ENCODE measurements at places on chromosomes 5 and 9.

- DNase-seq, result no peak
These were observed 91.8 kb upstream of the DMRTA1 start for GRCh38 chr9:22354699-22355384.

DNA sequence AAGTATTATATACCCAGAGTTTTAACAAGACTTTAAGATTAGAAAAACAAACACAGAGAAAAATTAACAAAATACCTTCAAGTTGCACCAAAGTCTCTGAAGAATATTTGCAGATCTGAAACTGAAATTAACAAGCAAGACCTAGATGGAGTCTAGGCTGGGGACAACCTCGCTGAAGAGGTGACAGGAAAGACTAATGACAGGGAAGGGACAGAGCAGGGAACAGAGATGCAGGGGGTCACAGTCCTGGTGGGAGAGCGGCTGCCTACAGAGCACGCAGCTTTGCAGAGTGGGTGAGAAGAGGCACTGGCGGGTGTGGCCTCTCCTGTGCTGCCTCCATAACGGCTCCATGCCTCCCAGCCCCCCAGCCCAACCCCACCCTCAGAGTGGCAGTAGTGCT, 13.5 kb downstream of the RETREG1 start:
- no peak for DNase-seq

DNA sequence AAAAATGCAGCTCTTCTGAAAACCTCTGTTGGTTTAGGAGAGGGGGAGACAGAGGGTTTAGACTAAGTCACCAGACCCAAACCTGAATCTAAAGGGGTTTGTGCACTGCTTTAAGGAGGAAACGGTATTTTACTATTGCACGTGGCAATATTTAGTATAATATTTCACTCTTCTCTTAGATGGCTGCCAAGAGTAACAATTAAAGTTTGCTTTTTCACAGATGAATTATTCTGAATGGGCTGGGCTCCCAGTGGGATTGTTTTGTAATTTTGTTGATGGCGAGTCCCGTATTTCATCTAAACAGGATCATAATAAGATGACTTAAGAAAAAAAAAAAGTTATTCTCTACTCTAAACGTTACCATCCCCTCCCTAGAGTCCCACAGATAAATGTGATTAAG, 245.4 kb downstream of the PCSK5 start:
- DNase-seq, result no peak

- peak; percentile 82 for DNase-seq
These were observed 3.9 kb upstream of the ADCY2 start for GRCh38 chr5:7391814-7392692.

GRCh38 chr5:179371121-179371510, 25.9 kb upstream of the ADAMTS2 start:
- DNase-seq, result no peak

DNA sequence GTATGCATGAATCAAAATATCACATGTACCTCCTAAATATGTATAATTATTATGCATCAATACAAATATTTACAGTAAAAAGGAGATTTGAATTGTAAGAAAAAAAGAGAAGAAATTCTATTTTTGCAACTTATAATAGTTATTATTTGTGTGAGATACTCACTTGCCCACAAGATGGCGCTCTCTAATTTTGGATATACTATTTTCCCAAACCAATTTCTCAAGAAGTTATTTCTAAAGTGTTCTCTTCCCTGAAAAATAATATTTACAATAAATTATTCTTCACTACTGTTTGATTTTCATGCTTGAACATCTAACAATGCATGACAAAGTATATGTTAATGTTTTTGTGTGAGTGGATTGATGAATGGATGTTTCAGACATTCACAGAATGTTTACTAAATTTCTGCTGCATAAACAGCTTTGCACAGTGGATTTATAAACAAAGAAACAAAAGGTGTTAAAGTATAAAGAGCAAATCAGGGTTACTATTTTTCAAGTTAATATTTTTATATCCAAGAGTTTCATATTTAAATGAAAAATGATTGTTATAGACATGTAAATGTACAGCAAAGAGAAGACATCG, 503.4 kb downstream of the PDE4D start:
- DNase-seq, result no peak

DNA sequence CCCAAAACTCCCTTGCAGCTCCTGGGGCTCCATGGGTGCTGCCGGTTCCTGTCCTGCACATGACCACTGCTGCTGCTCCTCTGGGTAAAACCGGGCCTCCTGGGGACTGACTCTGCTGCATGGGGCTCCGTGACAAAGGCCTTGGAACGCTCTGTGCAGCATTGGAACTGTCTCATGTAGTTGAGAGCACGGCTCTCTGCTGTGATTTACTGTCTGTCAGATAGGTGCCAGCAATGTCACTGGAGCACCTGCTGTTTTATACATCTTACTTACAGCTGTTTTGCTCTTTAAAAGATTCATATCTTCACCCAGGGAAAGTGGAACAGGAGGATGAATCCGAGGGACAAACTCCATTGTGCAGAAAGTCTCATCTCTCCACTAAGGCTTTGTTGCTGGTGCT, 138.1 kb downstream of the YIPF5 start:
- DNase-seq, result peak; percentile 78

- DNase-seq, result no peak
These were observed 1.6 kb downstream of the NR2F1 start for GRCh38 chr5:93584596-93585040.

DNA sequence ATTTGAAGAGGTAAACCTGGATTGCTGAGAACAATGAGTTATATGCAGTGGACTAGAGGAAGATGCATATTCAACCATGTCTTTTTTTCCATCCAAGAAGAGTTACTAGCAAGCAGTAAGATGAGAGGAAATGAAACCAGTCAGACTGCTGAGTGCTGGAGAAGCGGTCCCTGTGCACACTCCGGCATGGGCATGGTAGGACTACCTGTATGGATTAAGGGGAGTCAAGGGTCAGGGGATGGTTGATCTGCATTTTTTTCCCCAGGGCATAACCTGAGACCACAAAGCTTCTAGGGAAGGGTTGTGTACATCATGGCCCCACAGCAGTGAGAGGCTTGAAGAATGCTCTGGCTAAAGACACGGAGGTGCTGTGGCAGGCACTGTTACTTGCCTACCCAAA, 76.6 kb upstream of the ZNF169 start:
- DNase-seq, result no peak
